Cortex of kidney (tissue), 1 donor: ENCODE measurements at places on chromosomes 16 and 17.

GRCh38 chr17:80068301-80069222, 32.1 kb downstream of the CCDC40 start:
- no peak for DNase-seq

GRCh38 chr17:64064331-64064730, 43.9 kb upstream of the ICAM2 start:
- DNase-seq = no peak

DNA sequence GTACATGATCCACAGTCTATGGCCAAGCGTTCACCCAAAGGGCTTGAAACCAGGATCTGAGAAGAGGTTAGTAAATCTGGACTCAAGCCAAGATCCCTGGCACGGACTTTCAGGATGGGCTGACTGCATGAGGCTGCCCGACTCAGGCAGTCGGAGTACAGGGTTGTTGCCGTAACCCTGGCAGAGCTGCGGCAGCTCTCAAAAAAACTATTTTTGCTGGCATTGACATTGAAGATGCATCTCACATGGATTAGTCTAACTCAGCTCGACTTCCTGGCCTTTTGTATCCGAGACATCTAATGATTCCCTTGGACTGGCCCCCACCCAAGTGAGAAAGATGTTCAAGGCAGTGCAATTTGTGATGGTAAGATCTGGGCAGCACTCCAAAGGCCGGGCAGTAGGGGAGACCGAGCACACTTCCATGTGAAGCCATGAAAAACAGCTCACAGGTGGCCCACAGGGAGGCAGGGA, 6.2 kb downstream of the SLC47A1 start:
- DNase-seq = no peak

- DNase-seq = no peak
Measured at GRCh38 chr17:40486522-40487370, 14.7 kb downstream of the TNS4 start.

- DNase-seq = no peak
Measured at GRCh38 chr16:79714440-79714839, 113.9 kb upstream of the MAF start.

DNA sequence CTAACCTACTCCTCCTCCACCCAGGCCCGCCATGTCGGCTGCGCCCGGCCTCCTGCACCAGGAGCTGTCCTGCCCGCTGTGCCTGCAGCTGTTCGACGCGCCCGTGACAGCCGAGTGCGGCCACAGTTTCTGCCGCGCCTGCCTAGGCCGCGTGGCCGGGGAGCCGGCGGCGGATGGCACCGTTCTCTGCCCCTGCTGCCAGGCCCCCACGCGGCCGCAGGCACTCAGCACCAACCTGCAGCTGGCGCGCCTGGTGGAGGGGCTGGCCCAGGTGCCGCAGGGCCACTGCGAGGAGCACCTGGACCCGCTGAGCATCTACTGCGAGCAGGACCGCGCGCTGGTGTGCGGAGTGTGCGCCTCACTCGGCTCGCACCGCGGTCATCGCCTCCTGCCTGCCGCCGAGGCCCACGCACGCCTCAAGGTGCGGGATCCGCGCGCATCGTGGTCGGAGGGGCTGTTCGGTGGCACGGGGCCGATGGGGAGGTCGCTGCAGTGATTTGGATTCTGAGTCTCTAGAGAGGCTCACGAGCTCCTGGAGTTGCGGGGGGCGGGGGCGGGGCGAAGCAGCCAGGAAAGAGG, 878 bp downstream of the TRIM72 start:
- no peak for DNase-seq

GRCh38 chr16:47884116-47884725, 271.6 kb downstream of the ABCC12 start:
- DNase-seq = no peak

DNA sequence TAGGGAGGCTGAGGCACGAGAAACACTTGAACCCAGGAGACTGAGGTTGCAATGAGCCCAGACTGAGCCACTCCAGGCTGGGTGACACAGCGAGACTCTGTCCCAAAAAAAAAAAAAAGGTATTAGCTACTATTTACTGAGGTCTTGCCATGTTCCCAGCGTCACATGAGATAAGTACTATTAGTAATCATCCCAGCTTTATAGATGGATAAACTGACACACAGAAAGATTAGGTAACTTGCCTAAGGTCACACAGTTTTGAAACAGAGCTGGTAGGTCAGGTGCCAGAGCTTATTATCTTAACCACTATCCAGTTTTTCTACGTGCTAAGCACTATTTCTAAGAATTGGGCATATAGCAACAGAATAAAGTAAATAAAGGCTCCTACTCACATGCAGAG, 51.6 kb downstream of the TEX14 start:
- DNase-seq = no peak

DNA sequence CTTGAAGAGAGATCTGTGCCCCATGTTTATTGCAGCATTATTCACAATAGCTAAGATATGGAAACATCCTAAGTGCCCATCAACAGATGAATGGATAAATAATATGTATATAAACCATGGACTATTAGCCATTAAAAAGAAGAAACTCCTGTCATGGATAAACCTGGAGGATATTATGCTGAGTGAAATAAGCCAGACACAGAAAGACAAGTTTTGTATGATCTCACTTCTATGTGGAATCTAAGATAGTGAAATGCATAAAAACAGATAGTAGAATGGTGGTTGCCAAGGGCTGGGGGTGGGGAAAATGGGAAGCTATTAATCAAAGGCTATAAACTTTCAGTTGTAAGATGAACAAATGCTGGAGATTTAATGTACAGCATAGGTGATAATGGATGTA, 19.9 kb upstream of the HEATR6 start:
- DNase-seq = no peak

- DNase-seq = no peak
Measured at GRCh38 chr17:59418732-59419166, 87.3 kb downstream of the YPEL2 start.

DNA sequence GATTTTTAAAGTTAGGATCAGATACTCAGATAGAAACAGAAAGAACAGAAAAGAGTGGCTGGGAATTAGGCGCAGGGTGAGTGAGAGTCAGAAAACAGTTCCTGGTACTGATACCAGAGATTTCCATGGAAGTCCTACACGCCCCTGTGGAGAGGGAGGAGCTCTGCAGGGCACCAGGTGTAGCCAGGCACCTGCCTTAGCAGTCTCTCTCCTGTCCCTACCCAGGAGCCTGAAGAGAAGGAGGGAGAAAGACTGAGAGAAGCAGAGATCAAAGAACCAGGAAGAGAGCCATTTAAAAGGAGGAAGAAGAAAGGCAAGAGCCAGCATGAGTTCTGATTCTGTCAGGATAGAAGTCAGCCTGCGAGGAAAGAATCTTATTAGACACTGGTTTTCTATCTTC, 65.0 kb downstream of the CBLN1 start:
- no peak for DNase-seq

DNA sequence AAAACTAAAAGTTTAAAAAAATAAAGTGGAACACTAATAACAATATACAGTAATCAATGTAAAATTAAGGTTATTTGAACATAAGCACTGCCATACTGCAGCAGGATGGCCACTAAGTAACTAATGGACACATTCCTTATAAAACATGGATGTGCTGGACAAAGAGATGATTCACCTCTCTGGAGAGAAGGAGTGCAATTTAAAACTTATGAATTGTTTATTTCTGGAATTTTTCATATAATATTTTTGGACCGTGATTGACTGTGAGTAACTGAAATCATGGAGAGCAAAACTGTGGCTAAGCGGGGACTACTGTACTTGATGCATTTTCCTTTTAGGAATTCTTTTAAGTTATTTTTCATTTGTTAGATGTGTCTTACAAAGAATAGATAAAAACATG, 21.8 kb downstream of the CBFB start:
- no peak for DNase-seq

DNA sequence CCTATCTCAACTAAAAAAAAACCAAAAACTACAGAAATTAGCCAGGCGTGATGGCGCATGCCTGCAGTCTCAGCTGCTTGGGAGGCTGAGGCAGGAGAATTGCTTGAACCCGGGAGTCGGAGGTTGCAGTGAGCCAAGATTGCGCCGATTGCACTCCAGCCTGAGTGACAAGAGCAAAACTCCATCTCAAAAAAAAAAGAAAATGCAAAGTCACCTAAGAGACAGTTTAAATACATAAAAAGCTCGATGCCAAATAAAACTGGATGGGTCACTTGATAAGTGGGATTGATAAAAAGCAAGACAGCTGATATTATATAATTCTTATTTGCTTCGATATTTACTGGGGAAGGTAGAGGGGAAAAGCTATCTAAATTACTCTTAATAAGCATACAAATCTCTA, 15.8 kb upstream of the KANSL1 start:
- DNase-seq = no peak

DNA sequence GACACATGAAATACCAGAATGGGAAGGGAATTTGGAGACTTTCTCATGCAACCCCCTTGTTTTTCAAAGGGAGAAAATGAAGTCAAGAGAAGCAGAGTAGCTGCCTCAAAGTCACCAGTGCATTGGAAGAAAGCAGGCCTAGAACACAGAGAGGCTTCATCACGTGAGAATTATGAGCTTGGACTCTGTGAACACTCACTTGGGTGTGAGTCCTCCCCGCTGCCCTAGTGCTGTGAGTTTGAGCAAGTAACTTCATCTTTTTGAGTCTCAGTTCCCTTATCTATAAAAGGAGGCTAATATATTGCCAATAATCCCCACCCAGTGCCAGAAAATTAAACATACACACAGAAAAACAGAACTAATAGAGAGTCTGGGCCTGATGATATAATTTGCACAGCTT, 315.8 kb downstream of the XYLT1 start:
- DNase-seq = no peak

GRCh38 chr16:70467113-70467512, 12.7 kb downstream of the FCSK start:
- no peak for DNase-seq

DNA sequence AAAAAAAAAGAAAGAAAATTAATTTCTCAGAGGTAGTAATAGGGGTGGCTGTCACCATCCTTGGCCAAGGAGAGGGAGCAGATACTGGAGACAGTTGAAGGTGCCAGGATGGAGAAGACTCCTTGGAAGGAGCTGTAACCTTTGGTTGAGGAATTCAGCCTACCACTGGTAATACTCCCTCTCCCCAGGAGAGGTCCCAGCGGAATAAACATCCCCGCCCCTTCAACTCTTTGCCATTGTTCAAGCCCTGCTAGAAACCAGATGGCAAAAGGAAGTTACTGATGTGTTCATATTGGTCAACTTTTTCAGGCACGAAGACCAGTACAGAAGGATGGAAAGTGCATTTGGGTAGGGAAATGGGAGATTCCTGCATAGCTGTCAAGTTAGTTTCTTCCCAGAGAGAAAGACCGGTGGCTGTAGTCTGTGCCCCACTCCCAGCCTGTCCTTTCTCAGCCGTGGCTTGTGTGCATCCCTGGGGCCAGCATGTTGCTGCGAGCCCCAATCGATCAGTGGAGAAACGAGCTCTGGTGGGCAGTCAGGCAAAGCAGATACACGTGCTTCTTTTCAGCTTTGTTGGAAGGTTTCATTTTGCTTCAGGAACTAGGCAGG, 612.1 kb downstream of the MAF start:
- no peak for DNase-seq

DNA sequence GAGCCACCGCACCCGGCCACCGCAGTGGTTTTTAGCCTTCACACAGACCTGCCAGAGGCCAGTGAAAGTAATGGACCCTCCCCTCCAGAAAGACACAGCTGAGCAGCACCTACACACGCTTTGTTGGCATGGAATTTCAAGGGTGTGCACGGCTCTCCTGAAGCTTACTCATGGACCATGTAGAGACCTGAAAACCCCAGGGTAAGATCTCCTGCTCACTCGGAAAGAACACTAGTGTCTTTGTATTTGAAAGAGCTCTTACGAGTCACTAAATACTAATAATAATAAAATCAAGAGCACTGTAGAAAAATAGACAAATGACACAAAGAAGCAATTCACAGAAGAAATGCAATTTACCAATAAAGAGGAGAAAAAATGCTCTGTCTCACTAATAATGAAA, 20.0 kb downstream of the SLC43A2 start:
- DNase-seq = no peak

- DNase-seq = no peak
Measured at GRCh38 chr17:54608634-54609155, 292.0 kb upstream of the TOM1L1 start.

- no peak for DNase-seq
Measured at GRCh38 chr16:49835161-49835777, 20.6 kb downstream of the ZNF423 start.

GRCh38 chr16:8502446-8502845, 87.9 kb downstream of the TMEM114 start:
- DNase-seq = no peak

GRCh38 chr16:53502331-53503269, at the start of gene AKTIP:
TSS of gene AKTIP (minus strand) at chr16:53503209. CDS start at chr16:53500259, 2,950 bp downstream.
- no peak for DNase-seq

- no peak for DNase-seq
Measured at GRCh38 chr17:13508896-13509295, 92.8 kb downstream of the HS3ST3A1 start.

- no peak for DNase-seq
Measured at GRCh38 chr16:84406006-84406963, 37.9 kb downstream of the ATP2C2 start.

- DNase-seq = no peak
Measured at GRCh38 chr17:63798572-63799106, 24.7 kb downstream of the DDX42 start.

GRCh38 chr17:82333279-82334171, at the start of gene SECTM1:
TSS of gene SECTM1 (minus strand) at chr17:82333766. CDS start at chr17:82327240, 6,526 bp downstream.
- DNase-seq = no peak

DNA sequence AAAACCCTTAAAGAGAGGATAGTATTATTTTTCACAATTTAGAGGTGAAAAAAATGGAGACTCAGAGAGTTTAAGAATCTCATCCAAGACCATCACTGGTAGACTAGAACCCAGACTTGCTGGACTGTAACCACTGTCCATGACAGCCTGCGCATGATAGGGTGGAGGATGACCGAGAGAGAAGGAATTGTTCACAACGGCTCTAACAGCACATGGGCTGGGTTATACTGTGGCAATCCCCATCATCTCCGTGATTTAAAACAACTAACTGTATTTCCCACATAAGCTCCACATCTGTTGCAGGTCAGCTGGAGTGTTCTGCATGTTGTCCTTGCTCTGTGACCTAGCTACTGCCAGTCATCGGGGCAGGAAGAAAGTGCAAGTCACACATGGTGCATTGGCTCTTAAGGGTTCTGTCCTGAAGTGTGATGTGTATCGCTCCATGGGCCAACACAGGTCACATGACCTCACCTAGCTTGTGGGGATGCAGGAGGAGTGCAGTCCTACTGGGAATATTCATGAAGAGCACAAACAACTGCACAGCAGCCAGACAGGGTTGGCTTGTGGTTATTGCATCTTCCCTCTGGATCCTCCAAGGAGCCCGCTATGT, 131.2 kb upstream of the MPHOSPH6 start:
- DNase-seq = no peak

- no peak for DNase-seq
Measured at GRCh38 chr17:19753051-19753509, 5.0 kb upstream of the ALDH3A1 start.
